Activated CD4-positive, alpha-beta T cell treated with anti-CD3 and anti-CD28 coated beads, Interleukin-2, amount 10 ng/mL, durations not matched to agents 7 days and 5 days (primary cell): ENCODE measurements at places on chromosomes 2 and 18. TPM values are rescaled to one million over a fixed set of nuclear protein-coding genes. Genes with fewer than 3 reads are reported as not detected.
A peak's percentile ranks its signal among the peaks of the same experiment; 100 is the strongest.

DNA sequence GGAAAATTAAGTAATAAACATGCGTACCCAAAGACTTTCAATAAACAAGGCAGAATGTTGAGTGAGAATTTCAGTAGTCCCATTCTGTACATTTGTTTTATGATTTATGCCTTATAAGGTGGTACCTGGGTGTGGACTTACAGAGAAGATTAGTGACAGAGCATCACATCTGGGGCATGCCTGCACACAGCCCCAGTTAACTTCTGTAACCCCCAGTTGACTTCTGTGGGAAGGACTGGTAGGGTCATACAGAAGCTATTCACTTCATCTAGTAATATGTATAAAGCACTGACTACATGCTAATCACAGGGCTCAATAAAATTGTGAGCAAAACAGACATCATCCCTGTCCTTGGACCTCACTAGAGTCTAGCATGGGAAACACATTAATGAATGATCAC is 16.1 kb downstream of the MREG start:
- H3K36me3 ChIP-seq, result peaks cover 32% of the 10 kb centered on the region
- H3K27ac ChIP-seq, result no peak overlapping the region
- H3K4me3 ChIP-seq, result no peak overlapping the region
- DNase-seq, result no peak

GRCh38 chr2:109238580-109238979 is 109.6 kb downstream of the SH3RF3 start:
- DNase-seq, result peak; percentile 61
- H3K4me1 ChIP-seq, result peaks cover 26% of the 10 kb centered on the region
- H3K27me3 ChIP-seq, result peaks cover 6% of the 10 kb centered on the region
- no peak overlapping the region for H3K4me3 ChIP-seq

DNA sequence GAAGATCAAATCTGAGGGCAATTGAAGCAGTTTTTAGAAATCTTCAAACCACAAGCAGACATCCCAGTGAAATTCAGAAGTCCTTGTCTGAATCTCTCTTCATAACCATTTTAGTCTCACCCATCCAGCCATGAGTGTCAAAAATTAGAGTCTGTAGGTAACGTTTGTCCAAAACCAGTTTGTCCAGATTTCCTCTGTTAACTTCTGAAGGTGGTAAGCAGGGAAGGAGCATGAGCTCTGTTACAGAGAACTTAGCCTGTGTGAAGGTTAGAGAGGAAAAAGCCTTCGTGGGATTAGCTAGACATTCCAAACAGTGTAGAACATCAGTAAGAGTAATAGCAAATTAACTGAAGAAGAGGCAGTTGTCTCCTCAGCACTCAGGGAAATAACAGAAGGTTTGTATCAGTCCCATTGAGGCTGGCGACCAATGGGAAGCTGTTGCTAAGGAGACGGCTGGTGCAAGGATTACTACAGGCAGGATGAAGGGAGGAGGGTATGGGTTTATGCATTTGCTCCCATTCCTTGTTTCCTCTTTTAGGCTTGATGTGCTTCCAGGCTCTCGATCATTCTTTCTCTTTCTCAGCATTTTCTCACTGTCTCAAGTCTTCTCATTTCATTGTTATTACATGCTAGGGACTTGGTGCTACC is 8.7 kb upstream of the GPR155 start:
- peaks cover 57% of the 10 kb centered on the region for H3K4me1 ChIP-seq
- DNase-seq, result no peak
- H3K27me3 ChIP-seq, result no peaks in the 10 kb centered on the region
- peak overlapping the region; percentile 100 for H3K27ac ChIP-seq

GRCh38 chr2:39648580-39648979 is 17.1 kb upstream of the TMEM178A start:
- H3K4me3 ChIP-seq, result no peak overlapping the region
- H3K4me1 ChIP-seq, result no peaks in the 10 kb centered on the region
- no peak for DNase-seq
- no peaks in the 10 kb centered on the region for H3K36me3 ChIP-seq
- peaks cover 1% of the 10 kb centered on the region for H3K27me3 ChIP-seq

- H3K4me3 ChIP-seq, result no peak overlapping the region
- no peaks in the 10 kb centered on the region for H3K36me3 ChIP-seq
- no peak for DNase-seq
- H3K27me3 ChIP-seq, result no peaks in the 10 kb centered on the region
- H3K27ac ChIP-seq, result no peak overlapping the region
Observed at GRCh38 chr2:109266496-109266895, 137.5 kb downstream of the SH3RF3 start.

Gene PTPN4
- 75.2 TPM for total RNA-seq

Gene PROKR1
- total RNA-seq, result not detected

Gene HOXD10
- not detected for total RNA-seq

Gene ACADL
- not detected for total RNA-seq

Gene LRRC30
- total RNA-seq, result not detected
